NCI-H2107 (cell line): ENCODE measurements at places on chromosomes 1 and 21.

- DNase-seq, result no peak
These were observed 6.2 kb downstream of the CROCC start for GRCh38 chr1:16927711-16928485.

DNA sequence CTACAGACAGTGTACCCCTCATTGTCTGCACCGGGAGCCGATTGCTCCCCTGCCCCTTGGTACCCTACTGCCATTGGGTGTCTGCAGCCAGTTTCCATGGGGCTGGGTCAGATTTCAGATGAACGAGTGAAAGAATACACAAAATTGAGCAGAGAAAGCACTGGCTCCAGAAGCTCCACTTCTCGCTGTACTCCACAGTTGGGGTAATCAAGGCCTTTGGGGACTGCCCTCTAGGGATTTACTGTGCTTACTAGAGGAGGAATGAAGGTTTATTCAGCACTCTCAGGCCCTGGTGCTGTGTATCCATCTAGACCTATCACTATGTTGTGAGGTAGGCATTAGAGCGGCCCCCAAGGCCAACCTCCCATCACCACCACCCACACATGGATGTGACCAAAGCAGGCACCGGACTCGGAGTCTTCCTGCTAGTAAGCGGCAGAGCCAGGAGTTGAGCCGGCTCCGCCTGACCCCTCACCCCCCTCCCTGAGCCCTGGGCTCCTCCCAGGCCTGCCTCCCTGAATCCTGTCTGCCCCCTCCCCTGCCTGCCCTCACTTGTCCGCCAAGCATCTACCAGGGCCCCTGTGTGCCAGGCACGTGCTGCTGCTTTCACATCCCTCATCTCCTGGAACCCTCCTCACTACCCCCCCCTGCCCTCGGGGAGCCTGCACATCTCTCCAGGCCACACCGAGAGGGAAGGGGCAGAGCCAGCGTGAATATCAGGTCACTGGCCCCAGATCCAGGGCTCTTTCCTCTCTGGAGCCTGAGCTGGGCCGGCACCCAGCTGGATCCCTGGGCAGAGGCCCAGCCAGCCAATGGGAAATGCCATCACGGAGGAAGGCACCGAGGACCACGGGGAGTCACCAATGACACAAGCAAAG, 23.3 kb downstream of the KCNN3 start:
- no peak for DNase-seq

DNA sequence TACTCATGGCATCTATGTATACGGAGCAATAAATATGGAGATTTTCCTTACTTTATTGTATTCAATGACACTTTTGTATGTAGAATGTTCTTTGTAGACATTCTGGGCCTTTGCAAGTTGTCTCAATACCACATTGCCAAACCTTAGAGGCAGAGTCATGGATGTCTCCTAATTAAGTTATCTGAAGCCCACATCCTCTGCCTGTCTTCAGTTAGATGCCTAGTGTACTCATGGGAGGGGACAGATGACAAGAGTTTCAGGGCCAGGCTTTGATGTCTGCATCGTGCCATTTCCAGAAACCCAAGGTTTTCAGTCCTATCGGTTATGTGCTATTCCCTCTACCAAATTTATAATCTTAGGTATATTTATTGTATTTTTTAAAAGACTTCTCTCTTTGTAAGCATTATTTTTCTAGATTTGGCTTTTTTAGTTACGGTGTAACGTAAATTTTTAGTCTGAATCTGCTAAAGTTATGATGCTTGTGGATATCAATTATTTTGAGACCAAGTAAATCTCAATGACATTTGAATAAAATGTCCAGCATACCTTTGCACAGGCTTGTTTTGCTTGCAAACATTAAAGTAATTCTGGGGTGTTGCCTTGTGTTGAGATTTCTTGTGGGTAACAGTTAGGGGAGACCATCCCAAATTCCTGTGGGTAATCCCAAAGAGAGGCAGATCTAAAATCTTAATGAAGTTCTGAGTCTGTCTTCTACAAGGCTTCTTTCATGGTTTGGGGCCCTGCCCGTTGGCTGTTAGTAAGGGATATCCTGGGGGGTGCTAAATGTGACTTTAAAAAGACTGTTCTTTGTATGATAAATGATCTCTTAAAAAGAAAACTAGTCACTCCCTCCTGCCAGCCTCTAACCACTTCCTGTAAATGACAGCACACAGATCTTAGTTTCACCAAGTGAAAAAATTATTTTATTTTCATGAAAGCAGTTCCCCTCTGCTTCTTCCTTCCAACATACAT, 8.0 kb upstream of the MACF1 start:
- no peak for DNase-seq

DNA sequence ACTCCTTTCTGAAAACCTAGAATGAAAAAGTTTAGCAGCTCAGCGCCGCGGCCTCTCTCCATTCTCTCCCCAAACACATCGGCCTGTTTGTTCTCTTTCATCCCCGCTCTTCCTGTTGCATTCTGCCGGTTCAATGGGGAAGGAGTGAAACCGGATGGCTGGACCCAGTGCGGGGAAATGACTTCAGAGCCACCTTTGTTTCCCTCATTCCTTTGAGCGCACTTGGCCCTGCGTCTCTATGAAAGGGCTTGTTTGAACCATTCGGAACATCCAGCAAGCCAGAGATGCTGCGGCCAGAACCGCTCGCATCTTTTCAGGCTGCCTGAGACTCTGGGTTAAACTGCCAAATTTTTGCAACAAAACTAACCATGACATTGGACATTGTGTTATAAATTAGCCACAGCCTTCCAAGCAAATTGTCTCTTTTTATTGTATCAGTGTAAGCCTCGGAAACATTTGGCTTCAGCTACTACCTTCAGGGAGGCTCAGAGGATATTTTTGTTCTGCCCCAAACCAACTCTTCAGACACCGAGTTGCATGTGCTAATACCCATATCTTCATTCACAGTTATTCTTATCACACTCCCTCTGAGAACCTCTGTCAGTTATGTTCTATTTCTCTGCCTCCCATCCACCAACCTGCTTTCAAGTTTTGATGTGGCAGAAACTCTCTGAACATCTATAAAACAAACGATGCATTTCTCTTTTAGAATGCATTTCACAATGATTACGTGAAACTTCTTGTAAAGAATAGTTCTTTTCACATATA, 5.1 kb upstream of the OLIG1 start:
- DNase-seq, result no peak

DNA sequence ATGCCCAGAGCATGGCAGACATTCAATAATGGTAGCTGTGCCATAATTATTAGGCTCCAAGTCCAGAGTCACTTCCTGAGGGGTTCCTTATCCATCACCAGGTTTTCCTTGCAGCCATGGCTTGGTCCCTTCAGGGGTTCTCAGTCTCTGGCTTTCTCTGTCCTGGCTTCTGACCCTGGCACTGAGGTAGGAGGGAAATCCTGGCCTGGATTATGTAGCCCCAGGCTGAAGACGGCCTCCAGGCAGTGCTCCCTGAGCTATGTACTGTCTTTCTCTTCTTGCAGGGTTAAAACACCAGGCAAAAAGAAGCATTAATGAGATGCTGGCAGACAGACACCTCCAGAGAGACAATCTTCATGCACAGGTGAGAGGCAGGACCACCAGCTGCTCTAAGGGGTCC, 9.5 kb upstream of the PADI3 start:
- DNase-seq, result no peak

GRCh38 chr1:40384887-40385286, 11.4 kb downstream of the SMAP2 start:
- no peak for DNase-seq

GRCh38 chr21:31612894-31613785, 46.4 kb upstream of the SOD1 start:
- DNase-seq, result no peak

- DNase-seq, result no peak
These were observed 29.3 kb downstream of the RAB4A start for GRCh38 chr1:229300099-229300757.

- no peak for DNase-seq
These were observed 41.4 kb downstream of the DISC1 start for GRCh38 chr1:231667896-231668506.

- DNase-seq, result no peak
These were observed 37.2 kb upstream of the MAGOH start for GRCh38 chr1:53275566-53275965.

DNA sequence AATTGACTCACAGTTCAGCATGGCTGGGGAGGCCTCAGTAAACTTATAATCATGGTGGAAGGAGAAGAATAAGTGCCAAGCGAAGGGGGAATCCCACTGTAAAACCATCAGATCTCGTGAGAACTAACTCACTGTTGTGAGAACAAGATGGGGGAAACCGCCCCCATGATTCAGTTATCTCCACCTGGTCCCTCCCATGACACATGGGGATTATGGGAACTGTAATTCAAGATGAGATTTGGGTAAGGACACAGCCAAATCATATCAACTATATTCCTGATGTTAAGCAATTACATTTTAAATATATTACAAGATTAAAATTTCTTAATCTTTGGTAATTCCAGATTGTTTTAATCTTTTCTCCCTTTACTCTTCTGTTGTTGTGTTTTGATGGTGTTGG, 55.2 kb downstream of the FNBP1L start:
- no peak for DNase-seq

- no peak for DNase-seq
These were observed 59.0 kb downstream of the ALPL start for GRCh38 chr1:21568006-21568746.

DNA sequence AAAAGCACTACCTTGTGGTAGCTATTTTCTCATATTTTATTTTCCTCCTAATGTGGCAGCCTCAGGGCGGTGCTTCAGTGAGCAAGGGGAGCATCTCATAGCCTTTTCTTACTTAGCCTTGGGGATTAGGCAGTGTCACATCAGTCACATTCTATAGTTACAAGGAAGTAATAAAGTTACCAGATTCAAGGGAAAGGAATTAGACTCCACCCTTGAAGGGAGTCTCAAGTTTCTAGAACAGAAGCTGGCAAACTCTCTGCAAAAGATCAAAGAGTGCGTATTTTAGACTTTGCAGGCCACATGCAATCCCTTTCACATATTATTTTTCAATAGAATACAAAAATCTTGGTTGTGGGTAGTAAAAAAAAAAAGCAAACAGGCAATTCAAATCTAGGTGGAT, 350.4 kb downstream of the AMY1C start:
- no peak for DNase-seq

GRCh38 chr1:238647877-238648276, 738.5 kb upstream of the CHRM3 start:
- no peak for DNase-seq

DNA sequence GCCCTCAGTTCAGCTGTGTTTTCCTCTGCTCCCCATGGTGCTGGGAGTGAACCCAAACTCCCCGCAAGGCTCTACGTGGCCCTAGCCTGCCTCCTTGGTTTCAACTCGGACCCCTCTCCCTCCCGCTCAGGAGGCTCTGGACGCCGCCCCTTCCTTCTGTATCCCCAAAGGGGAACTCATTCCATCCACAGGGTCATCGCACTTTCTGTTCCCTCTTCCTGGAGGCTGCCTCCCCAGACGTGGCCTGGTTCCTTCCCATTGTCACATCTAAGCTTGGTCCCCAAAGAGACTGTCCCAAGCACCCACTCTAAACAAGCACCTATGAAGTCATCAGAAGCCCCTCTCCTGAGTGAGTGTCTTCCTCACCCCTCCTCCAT, 10.9 kb downstream of the KCNAB2 start:
- no peak for DNase-seq
